Cortex of kidney (tissue), 1 donor: ENCODE measurements at places on chromosomes 1 and 21.

- DNase-seq, result no peak
Observed at GRCh38 chr1:177274687-177275211, 104.0 kb downstream of the BRINP2 start.

- no peak for DNase-seq
Observed at GRCh38 chr21:28737674-28738419, 254.8 kb downstream of the LTN1 start.

- DNase-seq, result no peak
Observed at GRCh38 chr1:66607458-66607857, 73.5 kb downstream of the SGIP1 start.

- no peak for DNase-seq
Observed at GRCh38 chr21:43365611-43366426, 61.1 kb downstream of the SIK1 start.

DNA sequence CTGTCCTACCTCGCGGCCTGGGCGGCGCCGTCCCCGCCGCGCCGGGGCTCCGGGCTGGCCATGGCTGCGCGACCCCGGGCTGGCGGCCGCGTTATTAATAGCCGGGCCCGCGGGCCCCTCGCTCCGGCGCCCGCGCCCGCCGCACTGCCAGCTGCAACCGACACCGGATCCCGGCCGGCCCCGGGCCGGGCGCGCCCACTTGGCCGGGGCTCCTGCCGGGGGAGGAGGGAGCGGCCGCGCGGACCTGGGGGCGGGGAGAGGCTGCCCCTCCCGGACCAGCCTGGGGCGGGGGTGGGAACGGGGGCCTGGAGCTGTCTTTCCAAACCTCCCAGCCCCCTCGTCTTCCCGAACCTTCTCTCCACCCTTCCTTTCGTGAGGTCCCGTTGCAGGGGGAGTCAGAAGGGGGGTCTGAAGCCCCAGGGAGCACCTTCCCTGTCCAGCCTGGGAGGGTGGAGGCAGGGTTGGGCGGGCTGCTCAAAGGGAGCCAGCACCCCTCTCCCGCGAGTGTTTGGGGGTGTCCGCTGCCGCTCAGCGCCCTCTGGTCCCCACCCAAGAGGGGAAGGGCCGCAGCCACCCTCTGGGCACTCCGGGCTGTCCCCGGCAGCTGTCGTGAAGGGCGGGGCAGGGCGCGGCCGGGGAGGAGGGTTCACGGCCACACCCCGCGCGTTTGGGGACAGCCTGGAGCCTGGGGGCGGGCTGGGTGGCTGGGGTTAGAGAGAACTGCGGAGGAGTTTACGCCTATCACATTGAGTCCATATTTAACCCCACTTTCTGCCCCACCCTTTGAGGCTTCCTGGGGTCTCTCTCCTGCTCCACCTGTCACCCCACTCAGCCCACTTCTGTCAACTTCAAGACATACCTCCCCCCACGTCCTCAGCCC, at the start of gene SYNC:
SYNC (minus strand) TSS at position 172 of the 880 bp plus-strand sequence; CDS start at position 62, 110 bp downstream.
- DNase-seq, result no peak

- no peak for DNase-seq
Observed at GRCh38 chr1:232722626-232723025, 82.6 kb upstream of the MAP10 start.

- no peak for DNase-seq
Observed at GRCh38 chr1:114302821-114303220, 149.2 kb upstream of the SYT6 start.

GRCh38 chr1:8643542-8644536, 173.6 kb downstream of the RERE start:
- no peak for DNase-seq

- DNase-seq, result no peak
Observed at GRCh38 chr1:39189592-39190041, 14.9 kb upstream of the MACF1 start.

DNA sequence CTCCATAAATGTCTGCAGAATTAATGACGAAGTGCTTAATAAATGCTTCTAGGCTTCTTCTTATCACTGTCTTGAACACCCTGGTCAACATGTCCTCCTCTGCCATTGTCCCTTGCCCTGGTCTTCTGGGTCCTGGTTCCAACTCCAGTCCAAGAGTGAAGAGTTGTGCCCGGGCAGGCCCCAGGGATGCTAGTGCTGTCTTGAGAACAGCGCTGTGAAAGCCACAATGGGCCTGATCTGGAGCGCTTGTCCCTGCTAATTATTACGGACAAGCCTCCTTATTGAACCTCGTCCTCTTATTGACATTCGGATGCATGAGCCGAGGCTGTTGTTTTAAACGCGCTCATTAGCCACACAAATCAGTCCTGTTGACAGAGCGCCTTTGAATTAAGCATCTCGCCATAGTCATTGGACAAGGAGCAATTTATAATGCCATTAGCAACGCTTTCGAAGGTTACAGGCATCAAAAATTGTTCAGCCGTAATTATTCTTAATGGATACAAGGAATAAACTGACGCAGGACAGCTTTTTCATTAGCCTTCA, 211.6 kb upstream of the POU3F1 start:
- no peak for DNase-seq

GRCh38 chr1:224726441-224727182, 110.5 kb downstream of the CNIH3 start:
- DNase-seq, result no peak

DNA sequence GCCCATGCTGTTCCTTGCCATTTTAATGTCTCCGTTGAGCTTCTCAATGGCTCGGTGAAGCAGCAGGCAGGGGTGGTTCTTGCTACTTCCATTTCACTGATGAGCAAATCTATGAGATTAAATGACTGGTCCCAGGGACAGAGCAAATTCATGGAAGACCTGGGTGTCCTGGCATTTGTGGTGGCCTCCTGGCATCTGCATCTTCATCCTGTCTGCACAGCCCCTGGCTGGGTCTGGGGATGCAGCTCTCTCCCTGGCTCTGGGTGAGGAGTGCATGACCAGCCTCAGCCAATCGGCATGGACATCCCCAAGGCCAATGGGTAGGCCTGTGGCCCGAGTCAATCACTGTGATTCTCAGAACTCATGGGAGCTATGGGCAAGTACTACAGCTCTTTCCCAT, 261.7 kb downstream of the KCNJ6 start:
- DNase-seq, result no peak

- DNase-seq, result no peak
Observed at GRCh38 chr1:1433804-1434130, 1.7 kb upstream of the VWA1 start.

- DNase-seq, result no peak
Observed at GRCh38 chr1:56626546-56626945, 18.6 kb upstream of the PRKAA2 start.

GRCh38 chr1:25468033-25468432, 37.3 kb downstream of the MACO1 start:
- no peak for DNase-seq

GRCh38 chr1:40306296-40306695, 10.8 kb downstream of the COL9A2 start:
- no peak for DNase-seq

DNA sequence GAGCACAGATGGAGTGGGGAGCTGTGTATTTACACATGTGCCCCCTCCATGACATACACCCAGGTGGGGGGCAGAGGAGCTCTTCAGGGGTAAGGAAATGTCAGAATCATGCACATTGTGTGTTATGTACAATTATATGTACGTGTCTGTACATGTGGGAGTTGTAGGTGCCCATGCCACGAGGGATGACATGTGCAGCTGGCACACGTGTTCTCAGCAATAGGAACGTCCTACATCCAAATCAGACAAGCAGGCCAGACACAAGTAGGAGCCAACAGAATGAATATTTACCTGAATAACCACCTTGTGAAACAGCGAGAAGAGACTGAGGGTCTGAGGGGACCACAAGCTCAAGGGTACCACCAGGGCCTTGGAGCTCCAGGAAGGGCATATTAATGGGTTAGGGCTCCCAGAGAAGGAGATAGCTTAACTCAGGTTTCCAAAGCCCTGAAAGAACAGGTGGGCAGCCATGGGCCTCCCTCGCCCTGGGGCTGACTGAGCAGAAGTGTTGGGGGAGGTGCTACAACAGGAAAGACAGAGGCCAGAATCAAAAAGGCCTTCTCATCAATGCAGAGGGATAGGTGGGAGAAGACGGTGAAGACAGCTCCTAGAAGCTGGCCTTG, 3.2 kb downstream of the COL16A1 start:
- no peak for DNase-seq

- no peak for DNase-seq
Observed at GRCh38 chr1:213925531-213926182, 62.1 kb upstream of the PROX1 start.

DNA sequence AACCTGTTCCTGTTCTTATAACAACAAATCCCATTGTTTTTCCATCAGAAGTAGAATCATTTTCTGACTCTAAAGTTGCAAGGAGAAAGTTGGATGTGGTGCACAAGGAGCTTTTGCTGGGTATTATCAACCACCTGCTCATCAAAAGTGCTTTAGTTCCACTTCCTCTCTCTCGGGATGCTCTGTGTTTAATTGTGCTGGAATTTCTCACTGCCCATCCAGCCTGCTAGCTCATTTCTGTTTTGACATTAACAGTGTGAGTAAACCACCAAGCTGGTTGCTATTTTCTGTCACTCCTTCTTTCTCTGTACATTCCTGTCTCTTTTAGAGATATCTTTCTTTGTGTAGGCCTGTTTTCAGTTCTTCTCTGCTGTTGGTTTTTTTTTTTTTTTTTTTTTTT, 6.0 kb downstream of the KDM4A start:
- no peak for DNase-seq

- no peak for DNase-seq
Observed at GRCh38 chr1:21216835-21217811, 40.4 kb upstream of the EIF4G3 start.

DNA sequence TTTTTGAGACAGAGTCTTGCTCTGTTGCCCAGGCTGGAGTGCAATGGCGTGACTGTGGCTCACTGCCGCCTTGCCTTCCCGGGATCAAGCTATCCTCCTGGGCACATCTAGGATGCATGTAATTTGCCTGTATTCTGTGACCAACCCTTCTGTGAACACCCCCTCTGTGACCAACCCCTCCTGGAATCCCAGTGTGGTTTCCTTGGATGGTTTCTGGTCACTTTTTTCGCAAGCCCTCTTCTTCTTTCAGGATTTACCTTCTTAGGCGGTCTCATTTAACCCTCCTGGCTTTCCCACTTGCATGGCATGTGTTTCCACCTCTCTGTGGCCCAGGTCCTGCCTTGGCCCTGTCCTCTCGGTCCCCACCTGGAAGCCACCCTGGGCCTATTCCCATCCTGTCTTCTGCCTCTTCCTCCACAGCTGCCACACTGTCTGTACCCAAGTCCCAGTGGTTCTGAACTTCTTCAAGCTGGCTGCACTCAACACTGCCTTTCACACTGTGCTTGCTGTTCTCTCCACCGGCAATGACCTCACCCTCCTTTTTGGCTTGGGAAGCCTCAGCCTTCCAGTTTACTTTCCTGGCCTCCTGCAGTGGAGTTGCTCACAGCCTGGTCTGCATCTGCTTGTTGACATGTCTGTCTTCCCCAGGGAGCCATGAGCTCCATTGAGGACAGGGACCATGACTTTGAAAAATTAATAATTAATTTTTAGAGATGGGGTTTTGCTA, 57.0 kb downstream of the DISC1 start:
- DNase-seq, result no peak

DNA sequence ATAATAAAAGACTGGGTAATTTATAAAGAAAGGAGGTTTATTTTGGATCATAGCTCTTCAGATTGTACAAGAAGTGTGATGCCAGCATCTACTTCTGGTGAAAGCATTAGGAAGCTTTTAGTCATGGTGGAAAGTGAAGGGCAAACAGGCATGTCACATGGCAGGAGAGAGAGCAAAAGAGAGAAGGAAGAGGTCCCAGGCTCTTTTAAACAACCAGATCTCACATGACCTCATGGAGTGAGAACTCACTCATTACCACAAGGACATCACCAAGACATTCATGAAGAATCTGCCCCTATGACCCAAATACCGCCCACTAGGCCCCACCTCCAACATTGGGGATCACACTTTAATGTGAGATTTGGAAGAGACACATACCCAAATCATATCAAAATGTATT, 10.0 kb downstream of the RPTN start:
- no peak for DNase-seq

GRCh38 chr1:46131712-46132528, 509 bp downstream of the PIK3R3 start:
- no peak for DNase-seq

DNA sequence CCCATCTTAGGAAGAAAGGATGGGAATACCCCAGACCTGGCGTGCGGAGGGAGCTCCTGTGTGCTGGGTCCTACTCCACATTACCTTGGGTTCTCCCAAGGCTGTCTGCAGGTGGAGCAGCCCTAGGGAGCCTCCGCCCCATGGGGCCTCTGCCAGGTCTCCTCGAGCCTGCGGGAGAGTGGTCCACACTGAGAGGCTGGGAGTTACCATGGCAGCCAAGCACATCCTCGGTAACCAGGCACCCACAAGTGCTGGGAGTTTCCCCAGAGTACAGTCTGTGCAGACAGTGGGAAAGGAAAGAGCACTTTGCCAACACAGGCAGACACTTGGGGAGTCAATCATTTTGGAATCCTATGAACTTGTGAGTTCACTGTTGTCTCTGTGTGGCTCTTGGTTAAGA, 249.4 kb downstream of the DYRK1A start:
- no peak for DNase-seq

- no peak for DNase-seq
Observed at GRCh38 chr1:19124273-19124672, 85.8 kb downstream of the UBR4 start.

DNA sequence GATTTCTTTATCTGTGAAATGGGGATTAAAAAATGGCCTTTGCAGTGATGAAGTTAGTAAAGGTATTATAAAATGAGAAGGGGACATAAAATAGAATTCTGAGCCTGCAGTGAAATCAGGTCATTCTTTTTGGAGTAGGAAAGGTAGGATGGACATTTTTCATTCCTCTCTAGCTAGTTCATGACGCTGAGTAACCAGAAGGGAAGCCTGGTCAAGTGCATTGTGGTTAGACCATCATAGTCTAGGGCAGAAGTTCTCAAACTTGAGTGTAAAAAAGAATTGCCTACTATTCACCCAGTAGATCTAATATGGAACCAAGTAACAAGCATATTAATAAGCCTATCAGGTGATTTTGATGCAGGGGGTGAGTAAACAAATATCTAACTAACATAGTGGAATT, 50.8 kb downstream of the TGFB2 start:
- DNase-seq, result no peak

- DNase-seq, result no peak
Observed at GRCh38 chr1:80540596-80540995, 1260.1 kb upstream of the ADGRL2 start.

DNA sequence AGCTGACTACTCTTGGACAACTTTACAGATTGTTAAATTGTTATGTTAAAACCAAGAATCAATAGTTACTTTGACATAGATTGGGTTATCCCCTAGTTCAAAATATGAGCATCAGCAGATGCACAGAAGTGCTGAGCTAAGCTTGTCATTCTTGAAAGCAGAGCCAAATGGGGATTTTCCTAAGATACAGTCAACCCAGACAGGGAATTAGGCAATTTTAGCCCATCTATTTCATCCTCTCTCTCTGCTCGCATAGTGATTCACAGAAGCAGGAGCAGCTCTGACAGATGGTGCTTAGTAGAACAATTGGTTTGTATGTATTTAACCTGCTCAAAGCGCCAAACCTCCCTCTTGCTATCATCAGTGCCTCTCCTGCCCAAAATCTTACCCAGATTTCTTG, 27.9 kb upstream of the PRRC2C start:
- no peak for DNase-seq
